ENCODE measurements at places on chromosomes 4 and X.

- no peak for DNase-seq
Measured at GRCh38 chrX:107673933-107674479, 45.7 kb downstream of the PRPS1 start.

GRCh38 chr4:186400676-186401075 lies 134.7 kb downstream of the F11 start:
- no peak for DNase-seq

DNA sequence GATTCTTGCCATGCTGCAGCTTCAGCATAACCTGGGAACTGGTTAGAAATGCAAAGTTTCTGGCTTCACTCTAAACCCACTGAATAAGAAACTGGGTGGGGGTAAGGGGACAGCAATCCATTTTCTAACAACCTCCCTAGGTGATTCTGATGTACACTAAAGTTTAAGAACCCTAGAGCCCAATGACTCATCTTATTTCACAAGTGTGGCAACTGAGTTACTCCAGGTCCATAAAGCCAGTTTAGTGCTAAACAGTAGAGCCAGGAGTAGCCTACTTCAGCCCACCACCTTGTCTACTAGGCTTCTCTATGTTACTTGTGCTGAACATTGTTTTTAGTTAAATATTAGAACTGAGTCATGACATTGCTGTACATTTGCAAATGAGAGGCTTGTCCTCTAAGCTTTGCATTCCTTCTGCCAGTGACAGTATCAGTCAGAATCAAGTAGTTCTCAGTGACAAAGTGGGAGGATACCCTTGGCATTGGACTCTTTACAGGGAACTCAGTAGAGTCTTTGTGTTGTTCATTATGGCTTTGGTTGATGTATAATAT lies 518.0 kb downstream of the RPA4 start:
- DNase-seq: no peak

DNA sequence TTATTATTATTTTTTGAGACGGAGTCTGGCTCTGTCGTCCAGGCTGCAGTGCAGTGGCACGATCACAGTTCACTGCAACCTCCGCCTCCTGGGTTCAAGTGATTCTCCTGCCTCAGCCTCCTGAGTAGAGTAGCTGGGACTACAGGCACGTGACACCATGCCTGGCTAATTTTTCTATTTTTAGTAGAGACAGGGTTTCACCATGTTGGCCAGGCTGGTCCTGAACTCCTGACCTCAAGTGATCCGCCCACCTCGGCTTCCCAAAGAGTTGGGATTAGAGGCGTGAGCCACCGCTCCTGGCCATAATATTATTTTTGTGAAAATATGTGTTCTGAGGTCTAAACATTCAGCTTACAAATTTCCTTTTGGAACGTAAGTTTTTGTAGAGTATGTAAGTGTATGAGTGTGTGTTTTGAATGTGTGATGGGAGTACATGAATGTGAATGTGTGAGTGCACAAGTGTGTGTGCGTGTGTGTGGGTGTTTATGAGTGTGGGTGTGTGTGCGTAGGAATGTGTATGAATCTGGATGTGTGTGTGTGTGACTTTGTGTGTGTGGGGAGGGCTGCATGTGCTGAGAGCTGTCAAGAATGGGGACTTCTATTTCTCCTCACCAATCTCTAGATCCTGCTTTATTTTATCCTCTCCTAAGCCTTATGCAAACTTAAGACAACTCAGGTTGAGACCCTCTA lies 5.7 kb upstream of the MGST2 start:
- no peak for DNase-seq

DNA sequence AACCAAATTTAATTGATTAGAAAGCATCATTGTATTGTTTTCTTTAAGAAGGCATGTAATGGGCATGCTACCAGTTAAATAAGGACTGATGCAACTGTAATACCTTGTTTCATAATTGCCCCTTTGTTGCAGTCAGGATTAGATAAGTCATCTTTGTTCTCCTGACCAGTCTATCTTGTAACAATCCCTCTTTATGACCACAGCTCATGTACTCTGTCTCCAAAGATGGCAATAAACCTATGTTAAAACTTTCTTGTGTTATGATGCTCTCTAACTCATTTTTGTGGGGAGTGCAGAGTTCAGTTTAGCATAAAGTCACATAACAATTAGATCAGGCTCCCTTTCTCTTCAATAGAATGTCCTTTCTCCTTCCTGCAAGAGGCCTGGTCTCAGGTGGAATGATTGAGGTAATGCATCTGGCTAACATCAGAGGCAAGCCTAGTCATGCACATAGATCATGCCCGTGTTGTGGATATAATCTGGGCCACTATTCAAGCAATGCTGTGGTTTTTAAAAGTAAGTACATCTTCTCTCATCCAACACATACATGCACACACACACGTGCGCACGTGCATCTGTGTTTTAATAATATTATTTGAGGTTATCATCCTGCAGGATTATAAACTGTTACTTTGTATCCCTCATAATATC lies 45.6 kb downstream of the TMEM154 start:
- no peak for DNase-seq

GRCh38 chrX:77668391-77669237 lies 117.4 kb downstream of the ATRX start:
- no peak for DNase-seq

DNA sequence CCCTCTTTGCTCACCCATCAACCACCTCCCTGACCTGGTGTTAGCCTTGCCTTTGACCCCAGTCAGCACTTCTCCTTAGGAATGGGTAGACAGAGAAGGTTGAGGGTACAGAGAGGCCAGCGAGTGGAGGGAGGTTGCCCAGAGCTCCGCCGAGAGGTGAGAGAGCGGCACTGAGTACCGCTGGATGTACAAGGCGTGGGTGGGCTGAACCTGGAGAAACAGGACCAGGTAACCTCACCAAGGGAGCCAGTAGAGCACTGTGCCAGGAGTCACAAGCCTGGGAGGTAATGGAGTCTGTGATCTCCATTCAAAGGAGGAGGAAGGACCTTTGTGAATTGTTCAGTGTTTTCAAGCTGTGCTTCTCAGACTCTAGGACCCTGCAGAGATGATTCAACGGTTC lies 256.2 kb downstream of the EVC2 start:
- no peak for DNase-seq

GRCh38 chr4:128517739-128518510 lies 230.3 kb upstream of the PGRMC2 start:
- DNase-seq: no peak

GRCh38 chrX:123771449-123772064 lies 38.7 kb upstream of the THOC2 start:
- no peak for DNase-seq

- DNase-seq: no peak
Measured at GRCh38 chr4:38703635-38704034, 39.6 kb downstream of the KLF3 start.

GRCh38 chr4:62953752-62954151 lies 1455.5 kb downstream of the TECRL start:
- DNase-seq: no peak

GRCh38 chr4:155617296-155617695 lies 49.4 kb upstream of the GUCY1A1 start:
- no peak for DNase-seq

GRCh38 chrX:147803948-147804347 lies 107.8 kb upstream of the FMR1 start:
- no peak for DNase-seq

DNA sequence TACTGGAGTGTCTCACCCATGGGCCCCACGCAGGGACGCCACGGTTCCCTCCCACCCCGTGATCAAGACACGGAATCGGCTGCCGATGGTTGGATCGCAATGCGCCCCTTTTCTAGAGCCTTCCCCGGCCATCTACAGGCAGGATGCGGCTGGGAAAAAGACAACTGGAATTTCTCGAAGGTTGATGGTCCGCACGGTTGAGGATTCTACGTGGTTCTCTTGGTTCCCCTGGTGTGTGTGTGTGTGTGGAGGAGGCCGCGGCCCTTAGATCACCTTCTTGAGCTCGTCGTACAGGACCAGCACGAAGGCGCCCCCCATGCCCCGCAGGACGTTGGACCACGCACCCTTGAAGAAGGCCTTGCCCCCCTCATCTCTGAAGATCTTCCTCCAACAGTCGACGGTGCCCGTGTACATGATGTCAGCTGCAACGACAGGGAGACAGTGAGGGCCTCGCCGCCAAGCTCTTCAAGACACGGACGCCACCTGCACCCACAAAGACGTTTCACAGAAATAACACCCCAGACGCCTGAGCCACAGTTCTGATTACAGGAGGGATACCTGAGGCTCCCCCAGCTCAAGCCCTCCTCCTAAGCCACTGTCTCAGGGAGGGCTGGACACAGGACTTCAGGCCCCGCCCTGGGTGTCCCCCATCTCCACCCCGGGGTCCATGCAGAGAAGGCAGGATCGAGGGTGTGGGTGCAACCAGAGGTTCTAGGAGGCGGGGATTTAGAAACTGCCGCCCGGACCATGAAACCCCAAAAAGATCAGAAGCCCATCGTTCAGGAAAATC lies 5.4 kb downstream of the SLC25A6 start:
- no peak for DNase-seq

DNA sequence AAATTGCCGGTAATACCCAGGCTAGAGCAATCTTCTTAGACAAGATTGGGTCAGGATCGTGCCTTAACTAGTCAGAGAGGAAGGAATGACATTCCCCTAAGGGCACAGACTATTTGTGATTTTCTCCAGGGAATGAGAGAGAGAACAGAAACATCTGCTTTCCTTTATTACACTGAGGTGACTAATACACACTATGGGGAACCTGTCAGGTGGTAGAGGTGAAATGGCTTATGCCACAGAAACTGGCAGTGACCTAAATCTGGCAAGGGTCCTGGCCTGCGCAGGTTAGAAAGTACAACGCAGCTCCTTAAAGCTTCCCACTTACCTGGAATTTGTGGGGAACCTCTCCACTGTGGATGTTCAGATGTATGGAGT lies 16.6 kb upstream of the HPGD start:
- DNase-seq: no peak

DNA sequence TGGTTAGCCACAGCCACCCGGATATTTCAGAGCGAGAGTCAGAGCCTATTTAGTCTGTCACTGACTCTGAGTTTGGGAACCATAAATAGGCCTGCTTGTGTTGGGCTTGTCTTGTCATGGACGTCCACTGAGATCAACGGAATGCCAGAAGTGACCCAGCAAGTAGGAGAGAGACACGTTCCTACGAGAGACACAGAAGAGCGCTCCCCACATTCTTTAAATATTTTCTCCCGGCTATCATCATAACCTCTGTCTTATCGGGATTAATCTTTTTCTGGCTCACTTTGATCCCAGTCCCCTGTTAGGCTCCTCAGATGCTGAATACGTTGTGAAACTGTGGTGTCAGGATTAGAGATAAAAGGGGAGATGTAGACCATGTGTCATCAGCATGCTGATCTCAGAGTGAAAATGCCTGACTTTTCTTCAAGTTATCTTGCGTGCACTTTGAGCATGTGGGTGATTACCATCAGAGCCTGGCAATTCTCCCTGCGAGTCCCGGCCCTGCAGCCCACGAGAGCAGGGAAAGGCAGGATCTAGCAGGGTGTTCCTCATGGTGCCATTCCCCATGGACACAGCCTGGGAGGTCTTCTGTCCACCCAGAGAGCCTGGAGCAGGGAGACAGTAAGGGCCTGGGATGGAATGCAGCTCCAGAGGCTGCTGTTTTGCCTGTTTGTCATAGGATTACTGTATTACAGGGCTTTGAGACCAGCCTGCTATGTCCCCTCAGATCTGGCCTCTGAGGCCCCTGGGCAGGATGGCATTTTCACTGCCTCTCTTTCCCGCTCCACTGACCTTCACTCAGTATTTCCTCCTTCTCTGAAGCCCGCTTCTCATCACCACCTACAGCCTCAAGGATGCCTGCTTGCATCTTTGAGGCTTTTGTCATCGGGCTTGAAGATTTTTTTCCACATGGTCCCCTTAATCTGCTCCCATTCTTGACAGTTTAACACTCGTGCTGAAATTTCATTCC lies 2.8 kb upstream of the TENM3 start:
- no peak for DNase-seq

DNA sequence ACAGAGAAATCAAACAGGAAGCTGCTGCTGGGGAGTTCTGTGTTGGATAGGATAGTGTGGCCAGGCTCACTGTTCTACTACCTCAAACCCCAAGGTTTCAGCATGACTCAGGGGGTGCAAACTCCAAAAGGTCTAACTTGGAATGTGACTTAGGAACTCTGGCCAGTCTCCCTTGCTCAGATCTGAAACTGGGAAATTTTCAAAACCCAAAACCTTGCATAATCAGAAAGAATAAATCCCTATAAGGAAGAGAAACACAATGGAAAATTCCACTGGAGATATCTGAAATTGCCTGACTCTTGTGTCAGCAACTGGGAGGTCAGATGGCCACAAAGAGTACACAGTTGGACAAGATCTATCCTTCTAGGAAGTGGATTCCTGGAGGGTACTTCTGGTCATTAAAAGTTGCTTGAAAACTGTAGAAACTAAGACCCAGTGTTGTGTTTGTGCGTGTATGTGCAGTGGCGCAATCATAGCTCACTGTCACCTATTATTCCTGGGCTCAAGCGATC lies 58.0 kb downstream of the PPEF2 start:
- DNase-seq: no peak

DNA sequence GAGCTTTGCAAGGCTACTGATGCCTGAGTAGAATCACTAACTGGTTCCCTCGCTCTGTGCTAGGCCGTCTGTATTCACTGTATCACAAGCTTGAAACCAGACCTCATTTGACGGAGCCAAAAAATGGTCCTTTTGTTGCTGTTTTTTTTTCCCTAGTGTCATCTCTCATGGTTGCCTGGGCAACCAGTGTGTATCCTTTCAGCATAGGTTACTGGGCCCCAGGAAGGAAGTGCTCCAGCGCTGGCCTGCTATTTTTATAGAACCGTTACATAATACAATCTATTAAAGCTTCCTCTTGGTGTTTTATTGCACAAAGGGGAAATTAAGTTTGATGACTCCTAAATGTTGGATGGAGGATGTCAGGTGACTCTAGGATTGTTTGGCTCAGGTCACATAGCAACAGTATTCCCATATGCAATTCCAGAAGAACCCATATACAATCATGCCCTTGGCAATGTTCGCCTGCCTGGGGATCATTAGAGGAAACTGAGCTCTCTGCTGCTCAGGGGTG lies 220.4 kb downstream of the SPRY1 start:
- DNase-seq: no peak

DNA sequence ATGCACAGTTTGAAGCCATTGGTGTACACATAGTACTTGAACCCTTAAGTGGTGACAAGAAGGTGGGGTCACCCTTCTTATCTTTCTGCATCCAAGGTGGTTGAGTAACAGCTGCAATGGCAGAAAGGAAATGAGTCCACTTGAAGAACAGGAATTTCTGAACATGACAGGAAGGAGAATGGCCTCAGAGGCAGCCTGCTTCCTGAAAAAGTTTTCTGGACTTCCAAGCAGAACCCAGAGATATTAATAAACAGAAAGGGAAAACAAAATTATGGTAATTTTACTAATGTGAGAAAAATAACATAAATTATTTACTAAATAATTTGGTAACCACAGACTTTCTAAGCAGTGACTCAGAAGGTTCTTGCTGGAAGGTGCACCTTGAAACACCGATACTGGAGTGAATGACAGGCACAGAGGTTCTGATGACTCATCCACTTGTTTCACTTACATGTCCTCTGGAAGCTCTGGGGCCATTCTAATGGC lies 119.9 kb upstream of the HS3ST1 start:
- no peak for DNase-seq

DNA sequence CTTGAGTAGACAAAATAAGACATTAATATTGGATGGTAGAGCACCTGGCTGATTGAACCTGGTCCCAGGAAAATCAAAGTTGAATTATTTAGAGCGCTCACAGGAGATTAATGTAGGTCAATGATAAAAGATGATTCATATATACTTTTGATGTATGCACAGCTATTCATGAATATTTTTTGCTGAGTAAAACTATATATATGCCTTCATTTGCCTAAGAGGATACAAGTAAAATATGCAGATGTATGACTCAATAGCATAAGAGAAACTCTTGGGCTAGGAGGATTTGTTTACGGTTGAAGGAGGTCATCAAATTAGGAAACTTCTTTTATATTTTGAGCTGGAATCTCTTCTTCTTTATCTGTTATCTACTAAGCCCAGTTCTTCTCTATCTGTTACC lies 202.7 kb upstream of the HS3ST1 start:
- no peak for DNase-seq
